ENCODE measurements at places on chromosomes 16 and 17.

DNA sequence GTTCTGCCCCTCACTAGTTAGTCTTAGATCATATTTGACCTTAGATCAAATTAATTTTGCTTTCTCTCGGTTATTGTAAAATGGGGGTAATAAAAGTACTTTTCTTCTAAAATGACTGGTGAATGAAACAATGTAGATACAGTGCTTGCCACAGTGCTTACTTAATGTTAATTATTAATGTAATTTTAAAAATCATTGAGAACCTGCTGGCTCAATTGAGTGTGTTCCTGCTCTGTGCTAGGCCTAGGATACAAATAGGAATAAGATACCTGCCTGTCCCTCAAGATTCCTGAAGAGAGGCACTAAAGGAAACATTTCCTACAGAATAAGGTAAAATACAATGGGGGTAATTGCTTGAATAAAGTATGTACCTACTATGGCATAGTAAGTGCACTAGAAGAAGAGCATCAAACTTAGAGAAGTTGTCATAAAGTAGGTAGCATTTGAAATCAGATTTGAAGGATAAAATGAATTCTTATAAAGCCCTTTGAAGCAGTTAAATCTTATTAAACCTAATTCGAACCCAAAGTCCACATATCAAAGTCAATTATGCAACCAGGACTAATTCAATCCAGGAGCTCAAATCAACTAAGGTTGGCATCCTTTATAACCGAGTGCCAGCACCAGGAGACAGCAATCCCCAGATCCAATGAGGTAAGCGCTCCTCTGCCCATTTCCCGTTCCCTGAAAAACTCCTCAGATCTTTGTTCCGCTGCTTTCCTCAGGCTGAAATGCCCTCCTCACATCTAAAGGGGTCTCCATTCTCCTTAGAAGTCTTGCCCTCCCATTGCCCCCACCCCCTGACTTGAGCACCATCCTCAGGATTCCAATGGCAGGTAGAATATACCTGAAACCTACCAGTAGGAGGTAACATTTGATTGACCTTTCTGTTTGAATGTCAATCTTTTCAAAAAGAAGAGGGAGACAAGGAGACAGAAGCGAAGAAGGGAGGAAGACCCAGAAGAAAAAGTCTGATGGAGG lies 2.4 kb upstream of the MED13 start:
- no peak for DNase-seq

- DNase-seq = no peak
Observed at GRCh38 chr17:40415390-40415789, 2.3 kb downstream of the TOP2A start.

- no peak for DNase-seq
Observed at GRCh38 chr17:77436481-77436880, 295.7 kb downstream of the SEC14L1 start.

DNA sequence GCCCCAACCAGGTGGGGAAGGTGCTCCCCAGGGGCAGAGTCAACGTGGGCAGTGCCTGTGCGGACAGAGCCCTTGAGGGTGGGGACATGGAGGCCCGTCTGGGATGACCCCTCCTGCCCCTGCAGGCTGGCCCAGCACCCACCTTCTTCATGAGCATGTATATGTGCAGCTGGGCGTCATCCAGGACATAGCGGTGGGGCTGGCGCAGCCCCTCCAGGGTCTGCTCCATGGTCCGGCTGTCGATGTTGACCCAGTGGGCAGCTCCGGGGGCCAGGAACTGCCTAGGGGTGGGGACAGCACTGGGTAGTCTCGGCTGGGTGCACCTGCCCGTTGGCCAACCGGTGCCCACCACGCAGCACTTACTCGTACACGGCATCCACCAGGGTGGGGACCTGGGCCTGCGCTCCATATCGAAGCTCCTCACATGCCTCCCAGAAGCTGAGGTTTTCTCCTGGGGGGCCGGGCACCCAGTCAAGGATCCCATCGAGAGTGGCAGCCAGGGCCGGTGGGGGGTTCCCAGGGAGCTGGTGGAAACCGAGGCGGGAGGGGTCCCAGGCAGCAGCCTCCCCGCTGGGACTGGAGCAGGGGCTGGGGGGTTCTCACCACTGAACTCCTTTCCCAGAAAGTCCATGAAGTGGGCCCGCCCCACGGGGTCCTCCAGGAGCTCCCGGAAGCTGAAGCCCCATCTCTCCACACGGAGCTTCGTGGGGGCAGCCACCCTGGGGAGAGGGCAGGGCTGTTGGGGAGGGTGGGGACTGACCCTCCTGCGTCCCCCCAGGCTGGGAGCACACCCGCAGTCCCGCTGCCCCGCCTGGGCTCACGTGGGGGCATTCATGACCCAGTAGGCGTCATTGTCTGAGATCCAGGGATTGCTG lies 5.1 kb downstream of the RGS11 start:
- no peak for DNase-seq

- DNase-seq = no peak
Observed at GRCh38 chr17:40567377-40567776, 2.1 kb upstream of the CCR7 start.

DNA sequence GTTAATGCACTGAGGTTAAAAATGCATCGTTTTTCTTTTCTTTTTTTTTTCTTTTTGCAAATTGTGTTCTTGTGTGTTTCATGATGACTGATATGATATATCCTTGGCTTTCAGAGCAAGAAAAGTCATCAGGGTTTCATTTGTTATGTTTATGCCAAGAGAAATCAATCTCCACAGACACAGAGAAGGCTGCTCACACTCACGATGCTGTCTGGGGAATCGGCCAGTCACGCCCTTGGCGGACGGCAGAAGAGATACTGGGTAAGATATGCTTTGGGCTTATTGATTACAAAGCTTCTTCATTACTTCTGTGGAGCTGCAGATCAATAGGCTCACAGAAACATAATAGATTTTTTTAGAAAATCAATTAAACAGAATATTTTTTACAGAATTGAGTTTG lies 42.2 kb upstream of the TNRC6C start:
- no peak for DNase-seq

DNA sequence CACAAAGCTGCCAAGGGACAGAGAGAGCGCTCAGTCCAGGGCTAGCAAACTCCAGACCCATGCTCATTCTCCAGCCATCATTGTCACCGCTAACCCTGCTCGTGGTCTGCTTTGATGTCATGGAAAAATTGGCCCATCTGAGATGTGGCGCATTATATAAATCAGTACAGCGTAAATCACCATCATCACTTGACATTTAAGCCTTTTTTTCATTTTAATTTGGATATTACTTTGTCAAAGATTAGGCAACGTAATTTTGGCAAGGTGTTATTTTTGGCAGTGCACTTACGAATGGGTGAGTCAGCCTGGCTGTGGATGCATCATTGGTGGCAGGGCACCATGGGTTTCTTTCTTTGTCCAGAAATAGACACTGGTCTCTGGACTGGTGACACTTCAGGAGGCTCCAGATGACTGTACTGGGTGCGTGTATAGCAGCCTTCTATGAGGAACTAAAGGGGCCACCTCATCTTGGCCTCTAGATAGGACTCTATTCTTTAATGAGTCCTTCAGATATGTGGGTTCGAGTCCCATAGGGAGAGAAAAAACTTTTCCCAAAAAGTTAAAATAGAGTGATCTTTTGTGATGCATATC lies 166.3 kb downstream of the MSI2 start:
- DNase-seq = no peak

GRCh38 chr16:86846136-86846535 lies 267.8 kb downstream of the FOXL1 start:
- DNase-seq = no peak

GRCh38 chr17:15213381-15214087 lies 51.6 kb downstream of the PMP22 start:
- no peak for DNase-seq

Data from stimulated activated CD4-positive, alpha-beta T cell treated with anti-CD3 and anti-CD28 coated beads, Interleukin-2, amount 100 ng/mL, for 4 hours (primary cell).